PC-9 (cell line): ENCODE measurements at places on chromosomes 2 and 18.

DNA sequence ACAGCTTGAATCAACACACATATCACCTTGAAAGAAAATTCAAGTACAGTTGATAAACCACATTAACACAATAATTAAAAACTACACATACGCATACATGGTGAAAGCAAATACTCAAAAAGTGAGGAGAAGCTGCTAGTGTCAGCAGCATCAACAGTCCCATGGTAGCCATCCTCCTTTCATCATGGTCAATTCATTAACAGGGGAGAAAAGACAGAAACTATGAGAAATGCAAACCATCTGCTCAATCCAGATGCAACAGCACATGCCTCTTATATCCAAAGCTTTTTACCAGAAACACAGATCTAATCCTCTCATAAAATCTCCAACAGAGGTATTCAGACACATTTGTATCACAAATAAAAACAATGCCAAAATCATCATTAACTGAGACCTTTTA lies 81.9 kb upstream of the CHRNA1 start:
- no peak overlapping the region for H3K4me3 ChIP-seq
- H3K36me3 ChIP-seq, result no peaks in the 10 kb centered on the region
- H3K4me1 ChIP-seq, result peaks cover 16% of the 10 kb centered on the region
- H3K27ac ChIP-seq, result no peak overlapping the region
- no peak for DNase-seq

- no peak overlapping the region for H3K4me3 ChIP-seq
- H3K36me3 ChIP-seq, result no peaks in the 10 kb centered on the region
- no peak for DNase-seq
- H3K4me1 ChIP-seq, result no peaks in the 10 kb centered on the region
- no peaks in the 10 kb centered on the region for H3K27me3 ChIP-seq
Observed at GRCh38 chr2:38960609-38961320, 71.1 kb downstream of the ARHGEF33 start.

DNA sequence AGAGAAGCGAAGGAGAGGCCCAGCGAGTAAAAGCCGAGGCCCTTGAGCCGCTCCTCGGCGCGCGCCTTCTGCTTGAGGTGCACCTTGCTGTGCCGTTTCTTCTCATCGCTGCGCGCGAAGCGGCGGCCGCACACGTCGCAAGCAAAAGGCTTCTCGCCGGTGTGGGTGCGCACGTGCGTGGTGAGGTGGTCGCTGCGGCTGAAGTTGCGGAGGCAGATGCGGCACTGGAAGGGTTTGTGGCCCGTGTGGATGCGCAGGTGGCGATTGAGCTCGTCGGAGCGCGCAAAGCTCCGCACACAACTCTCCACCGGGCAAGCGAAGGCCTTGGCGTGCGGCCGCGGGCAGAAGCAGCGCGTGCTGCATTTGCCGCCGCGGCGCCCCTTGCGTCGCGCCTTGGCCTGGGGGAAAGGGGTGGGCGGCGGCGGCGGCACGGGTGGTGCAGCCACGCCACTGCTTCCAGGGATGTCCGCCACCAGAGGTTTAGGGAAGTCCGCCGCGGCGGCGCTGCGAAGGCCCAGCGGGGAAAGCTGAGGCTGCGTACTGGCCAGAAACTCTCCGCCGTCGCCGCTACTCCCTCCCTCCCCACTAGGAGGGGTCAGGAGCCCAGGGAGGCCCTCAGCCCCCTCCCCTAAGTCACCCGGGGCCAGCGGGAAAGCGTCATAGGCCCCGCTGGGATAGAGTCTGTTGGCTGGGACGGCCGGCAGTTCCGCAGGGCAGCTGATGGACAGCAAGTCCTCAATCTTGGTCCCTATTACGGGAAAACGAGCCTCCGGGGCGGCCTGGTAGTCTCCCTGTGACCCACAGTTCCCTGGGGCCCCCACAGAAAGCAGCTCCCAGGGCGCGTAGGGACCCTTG lies 1.7 kb downstream of the EGR4 start:
- 0 out of 2 replicates have a peak, but pooled peaks cover 5% of the 10 kb centered on the region for H3K4me1 ChIP-seq
- no peak overlapping the region for H3K27ac ChIP-seq
- no peak overlapping the region for H3K4me3 ChIP-seq
- H3K27me3 ChIP-seq, result peaks cover 23% of the 10 kb centered on the region

GRCh38 chr2:19120941-19121750 lies 237.3 kb downstream of the OSR1 start:
- H3K4me1 ChIP-seq, result peaks cover 32% of the 10 kb centered on the region
- H3K27me3 ChIP-seq, result no peaks in the 10 kb centered on the region
- no peaks in the 10 kb centered on the region for H3K36me3 ChIP-seq
- peak; percentile 80 for DNase-seq
- no peak overlapping the region for H3K4me3 ChIP-seq

DNA sequence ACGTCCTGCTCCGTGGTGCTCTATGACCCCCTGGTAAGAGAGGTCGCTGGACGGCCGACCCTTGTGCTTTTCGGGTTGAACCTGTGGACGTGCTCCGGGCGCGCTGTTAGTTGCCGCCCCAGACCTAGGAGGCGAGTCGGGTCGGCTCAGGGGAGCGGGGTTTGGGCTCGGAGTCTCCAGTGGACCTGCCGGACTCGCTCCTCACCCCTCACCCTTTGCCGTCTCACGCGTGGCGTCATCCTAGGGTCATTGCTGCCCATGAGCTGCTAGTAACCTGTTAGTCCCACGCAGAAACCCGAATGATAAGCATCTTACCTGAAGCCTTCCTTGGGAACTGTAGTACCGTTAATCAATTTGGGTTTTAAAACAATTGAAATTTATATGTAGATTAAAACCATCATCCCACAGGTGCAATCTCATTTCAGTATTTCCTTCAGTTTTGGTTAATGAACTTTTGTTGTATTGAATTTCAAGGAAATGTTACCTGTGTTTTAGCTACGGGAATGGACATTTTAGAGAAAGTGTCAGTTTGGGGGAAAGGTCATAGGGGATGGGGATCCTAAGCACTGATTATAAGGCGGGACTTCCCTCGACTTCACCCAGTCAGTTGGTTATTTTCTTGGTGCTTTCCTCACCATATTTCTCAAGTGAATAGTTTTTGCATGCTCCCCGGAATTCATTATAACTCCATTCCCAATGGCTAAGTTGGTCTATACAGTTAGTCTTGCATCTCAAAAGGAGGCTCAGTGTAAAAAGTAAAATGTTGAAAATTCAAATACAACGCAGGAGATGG lies 536 bp downstream of the ELP2 start:
- peak overlapping the region; percentile 82 for H3K4me3 ChIP-seq
- peaks cover 9% of the 10 kb centered on the region; the same call in 1 of the 2 replicates for H3K4me1 ChIP-seq
- no peak for DNase-seq
- no peaks in the 10 kb centered on the region for H3K27me3 ChIP-seq
- H3K27ac ChIP-seq, result peak overlapping the region; percentile 93

DNA sequence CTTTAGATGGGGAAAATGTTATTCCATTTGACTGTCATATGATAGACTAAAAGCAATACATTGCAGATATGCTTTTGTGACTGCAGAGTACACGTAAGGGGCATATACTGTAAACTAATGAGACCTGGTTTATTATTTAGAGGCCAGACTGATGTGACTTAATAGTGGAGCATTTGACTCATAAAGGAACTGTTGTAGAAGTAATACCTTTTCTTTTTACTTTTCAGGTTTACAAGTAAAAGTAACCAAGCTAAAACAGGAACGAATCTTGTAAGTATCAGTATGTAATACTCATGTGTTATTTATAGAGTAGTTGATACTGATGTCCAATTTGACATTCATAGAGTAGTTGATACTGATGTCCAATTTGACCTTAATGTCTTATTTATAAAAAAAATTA lies 13.1 kb downstream of the RBBP8 start:
- H3K4me1 ChIP-seq, result no peaks in the 10 kb centered on the region
- H3K36me3 ChIP-seq, result peaks cover 3% of the 10 kb centered on the region; the same call in 1 of the 2 replicates
- H3K27ac ChIP-seq, result no peak overlapping the region
- H3K4me3 ChIP-seq, result no peak overlapping the region

DNA sequence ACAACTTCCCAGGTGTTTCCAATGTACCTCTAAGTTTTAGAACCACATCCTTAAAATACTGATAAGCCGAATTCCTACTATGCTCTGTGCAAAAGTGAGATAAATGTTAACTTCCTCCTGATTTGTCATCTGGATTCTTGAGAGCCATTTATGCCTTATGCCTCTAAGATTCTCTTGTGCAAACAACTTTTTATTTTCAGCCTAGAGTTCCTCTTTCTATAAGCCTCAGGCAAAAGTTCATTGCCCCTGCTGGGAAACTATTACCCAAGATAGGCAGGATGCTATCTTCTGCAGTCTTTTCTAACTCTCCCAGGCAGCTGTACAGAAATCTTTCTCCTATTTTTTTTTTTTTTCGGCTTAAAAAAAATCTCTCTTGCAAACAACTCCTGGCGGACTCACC lies 216.1 kb downstream of the KCNJ3 start:
- no peaks in the 10 kb centered on the region for H3K27me3 ChIP-seq
- DNase-seq, result no peak
- no peak overlapping the region for H3K4me3 ChIP-seq
- no peaks in the 10 kb centered on the region for H3K4me1 ChIP-seq

DNA sequence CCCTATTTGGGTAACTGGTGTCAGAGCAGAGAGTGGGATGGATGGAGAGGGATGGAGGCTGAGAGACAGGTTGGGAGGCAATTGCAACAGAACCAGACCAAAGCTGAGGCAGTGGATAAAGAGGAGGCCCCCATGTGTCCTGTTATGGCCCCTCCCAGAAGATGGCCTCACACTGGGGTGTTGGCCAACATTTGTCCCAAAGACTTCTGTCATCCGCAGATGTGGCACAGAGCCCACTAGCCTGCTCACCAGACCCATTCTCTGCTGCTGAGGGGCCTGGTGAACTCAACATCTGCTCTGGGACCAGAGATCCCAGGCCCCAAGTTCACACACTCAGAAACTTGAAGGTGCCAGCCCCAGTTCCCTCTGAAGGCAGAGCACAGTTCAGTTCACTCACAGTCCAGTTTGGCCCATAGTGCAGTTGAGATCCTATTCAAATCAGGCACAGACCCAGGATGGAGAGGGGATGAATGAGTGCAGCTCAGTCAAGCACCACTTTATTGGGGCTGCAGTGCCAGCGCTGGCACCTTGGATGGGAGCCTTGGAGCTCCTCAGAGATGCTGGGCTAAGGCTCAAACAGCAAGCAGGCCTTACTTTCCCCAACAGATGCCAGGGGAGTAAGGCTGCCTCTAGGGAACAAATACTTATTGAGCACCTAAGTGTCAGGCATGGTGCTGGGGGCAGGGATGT lies 189.2 kb downstream of the ZBTB7C start:
- H3K4me3 ChIP-seq, result no peak overlapping the region
- DNase-seq, result no peak
- H3K27ac ChIP-seq, result no peak overlapping the region
- H3K36me3 ChIP-seq, result no peaks in the 10 kb centered on the region
- H3K27me3 ChIP-seq, result peaks cover 11% of the 10 kb centered on the region; the same call in 1 of the 2 replicates
- H3K4me1 ChIP-seq, result peaks cover 20% of the 10 kb centered on the region

- DNase-seq, result no peak
- H3K27ac ChIP-seq, result no peak overlapping the region
- H3K27me3 ChIP-seq, result no peaks in the 10 kb centered on the region
- H3K4me1 ChIP-seq, result no peaks in the 10 kb centered on the region
- no peaks in the 10 kb centered on the region for H3K36me3 ChIP-seq
- H3K4me3 ChIP-seq, result no peak overlapping the region
Observed at GRCh38 chr18:963276-963675, 58.6 kb downstream of the ADCYAP1 start.

DNA sequence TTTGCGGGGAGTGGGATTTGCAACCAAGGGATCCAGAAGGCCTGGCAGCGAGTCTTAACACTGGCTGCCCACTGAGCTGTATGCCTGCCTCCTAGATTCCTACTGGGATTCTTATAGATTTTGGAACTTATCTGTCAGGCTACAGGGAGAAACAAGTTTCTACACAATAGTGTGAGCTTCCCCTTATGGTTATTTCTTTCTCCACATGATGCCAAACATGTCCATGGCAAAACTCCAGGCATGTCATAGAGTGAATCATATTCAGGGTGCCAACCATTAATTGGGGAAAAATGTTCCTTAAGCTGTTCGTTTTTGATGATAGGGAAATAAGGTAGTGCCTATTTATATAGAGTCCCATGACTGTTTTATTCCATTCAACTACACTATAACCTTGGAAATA lies 1185.2 kb upstream of the CELF4 start:
- no peaks in the 10 kb centered on the region for H3K4me1 ChIP-seq
- H3K4me3 ChIP-seq, result no peak overlapping the region
- no peaks in the 10 kb centered on the region for H3K36me3 ChIP-seq
- no peak overlapping the region for H3K27ac ChIP-seq

DNA sequence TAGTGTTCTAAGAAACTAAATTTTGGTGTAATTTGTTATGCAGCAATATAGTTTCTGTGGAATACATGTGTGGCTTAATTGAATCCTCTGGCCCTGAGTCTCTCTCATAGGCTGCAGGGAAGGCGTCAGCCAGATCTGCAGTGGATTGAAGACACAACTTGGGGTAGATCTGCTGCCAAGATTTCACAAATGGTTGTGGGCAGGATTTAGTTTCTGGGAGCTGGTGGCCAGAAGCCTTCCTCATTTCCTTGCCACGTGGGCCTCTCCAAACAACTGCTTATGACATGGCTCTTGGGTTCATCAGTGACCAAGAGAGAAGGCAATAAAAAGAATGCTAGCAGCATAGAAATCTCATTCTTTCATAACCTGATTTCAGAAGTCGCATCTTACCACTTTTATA lies 28.2 kb downstream of the CCDC102B start:
- H3K27ac ChIP-seq, result no peak overlapping the region
- no peak overlapping the region for H3K4me3 ChIP-seq
- no peak for DNase-seq
- H3K27me3 ChIP-seq, result no peaks in the 10 kb centered on the region

DNA sequence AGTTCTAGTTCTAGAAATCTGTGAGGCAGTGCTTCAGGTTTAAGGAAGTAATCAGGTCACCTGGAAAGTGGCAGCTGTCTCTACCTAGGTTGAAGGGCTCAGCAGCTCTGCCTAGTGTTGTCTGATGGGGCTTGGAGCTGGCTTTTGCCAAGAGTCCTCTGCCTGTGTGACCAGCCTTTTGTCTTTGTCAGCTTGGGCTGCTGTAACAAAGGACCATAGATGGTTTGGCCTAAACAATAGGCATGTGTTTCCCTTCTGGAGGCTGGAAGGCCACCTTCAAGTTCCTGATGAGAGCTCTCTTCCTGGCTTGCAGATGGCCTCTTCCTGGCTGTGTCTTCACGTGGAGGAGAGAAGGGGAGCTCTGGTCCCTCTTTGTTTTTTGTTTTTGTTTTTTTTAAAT lies 13.3 kb downstream of the UBE2F start:
- no peaks in the 10 kb centered on the region for H3K27me3 ChIP-seq
- peak; percentile 53 for DNase-seq
- H3K36me3 ChIP-seq, result peaks cover 3% of the 10 kb centered on the region
- H3K27ac ChIP-seq, result peak overlapping the region; percentile 59

GRCh38 chr2:23464905-23465537 lies 80.0 kb downstream of the KLHL29 start:
- H3K4me3 ChIP-seq, result no peak overlapping the region
- no peak for DNase-seq
- no peaks in the 10 kb centered on the region for H3K36me3 ChIP-seq
- no peak overlapping the region for H3K27ac ChIP-seq
